Hematopoietic multipotent progenitor cell treated with erythropoietin and hydrocortisone succinate and interleukin-3 and kit ligand, for 6 days (in vitro differentiated cells): ENCODE measurements at places on chromosomes 13 and 19.

- no peak for DNase-seq
These were observed 229.6 kb upstream of the STARD13 start for GRCh38 chr13:33515146-33515545.

GRCh38 chr13:48072304-48072703 is 22.6 kb downstream of the MED4 start:
- DNase-seq = no peak

DNA sequence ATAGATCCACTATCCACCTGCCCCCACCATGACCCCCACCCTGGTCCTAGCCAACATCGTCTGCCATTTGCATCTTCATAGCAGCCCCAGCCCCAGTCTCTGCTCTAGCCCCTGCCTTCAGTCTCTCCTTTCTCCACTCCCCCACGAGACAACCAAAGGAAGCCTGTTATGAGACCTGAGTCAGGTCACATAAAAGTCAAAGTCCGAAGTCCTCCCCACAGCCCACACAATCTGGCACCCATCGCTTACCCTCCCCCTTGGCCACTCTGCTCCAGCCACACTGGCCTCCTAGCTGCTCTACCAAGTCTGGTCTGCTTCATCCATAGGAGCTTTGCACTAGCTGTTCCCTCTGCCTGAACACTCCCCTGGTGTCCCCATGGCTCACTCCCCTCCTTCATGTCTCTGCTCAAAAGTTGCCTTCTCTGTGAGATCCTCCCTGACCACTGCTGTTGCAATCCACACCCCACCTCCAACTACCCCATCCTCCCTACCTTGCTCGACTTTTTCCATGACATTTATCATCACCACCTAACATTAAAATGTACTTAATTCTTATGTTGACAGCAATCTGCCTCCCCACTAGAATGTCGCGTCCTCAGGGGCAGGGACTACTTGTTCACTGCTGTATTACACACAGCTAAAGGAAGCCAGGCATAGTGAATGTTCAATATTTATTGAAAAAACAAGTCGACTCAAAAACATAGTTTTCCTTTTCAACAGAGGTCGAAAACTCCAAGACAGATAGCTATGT is 1.2 kb upstream of the PLEKHG2 start:
- no peak for DNase-seq

GRCh38 chr19:18847549-18848463 is 16.0 kb downstream of the UPF1 start:
- no peak for DNase-seq

DNA sequence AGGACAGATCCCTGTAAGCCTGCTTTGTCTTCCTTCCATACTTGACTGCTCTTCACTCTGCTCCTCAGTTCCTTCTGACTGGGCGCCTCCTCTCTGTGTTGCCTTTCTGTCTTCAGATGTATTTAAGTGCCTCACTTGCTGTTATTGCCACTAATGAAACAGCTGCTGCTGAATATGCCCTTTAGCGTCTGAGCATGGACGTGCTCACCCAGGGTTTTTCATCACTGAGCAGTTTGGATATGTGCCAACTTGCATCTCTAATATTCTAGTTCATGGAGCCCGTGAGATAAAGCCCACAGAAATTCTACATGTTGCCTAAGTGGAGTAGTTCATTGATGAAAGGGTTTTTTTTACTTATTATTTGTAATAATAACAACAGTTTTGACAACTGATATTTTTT is 198.2 kb downstream of the MYO16 start:
- DNase-seq = no peak

- DNase-seq = no peak
These were observed 303.1 kb downstream of the PCDH9 start for GRCh38 chr13:66926851-66927524.

DNA sequence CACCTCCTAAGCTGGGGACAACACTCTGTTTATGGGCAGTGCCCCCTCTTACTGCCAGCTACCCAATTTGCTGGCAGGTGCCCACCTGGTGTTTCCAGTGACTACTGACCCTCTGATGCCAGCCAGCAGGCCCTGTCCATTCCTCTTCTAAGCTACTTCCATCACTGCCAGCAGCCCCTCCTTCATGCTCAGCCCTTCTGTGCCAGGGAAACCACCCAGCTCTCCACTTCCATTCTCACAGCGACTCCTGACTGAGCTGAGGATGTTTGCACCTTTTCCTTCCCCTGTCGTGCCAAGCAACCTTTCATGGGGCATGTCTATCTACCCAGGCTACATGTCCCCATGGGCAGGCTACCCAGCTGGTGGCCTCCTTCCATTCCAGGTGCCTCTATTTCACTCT is 24.0 kb upstream of the ZNF492 start:
- DNase-seq = no peak

- DNase-seq = no peak
These were observed 19.4 kb downstream of the MLLT1 start for GRCh38 chr19:6260376-6260775.

DNA sequence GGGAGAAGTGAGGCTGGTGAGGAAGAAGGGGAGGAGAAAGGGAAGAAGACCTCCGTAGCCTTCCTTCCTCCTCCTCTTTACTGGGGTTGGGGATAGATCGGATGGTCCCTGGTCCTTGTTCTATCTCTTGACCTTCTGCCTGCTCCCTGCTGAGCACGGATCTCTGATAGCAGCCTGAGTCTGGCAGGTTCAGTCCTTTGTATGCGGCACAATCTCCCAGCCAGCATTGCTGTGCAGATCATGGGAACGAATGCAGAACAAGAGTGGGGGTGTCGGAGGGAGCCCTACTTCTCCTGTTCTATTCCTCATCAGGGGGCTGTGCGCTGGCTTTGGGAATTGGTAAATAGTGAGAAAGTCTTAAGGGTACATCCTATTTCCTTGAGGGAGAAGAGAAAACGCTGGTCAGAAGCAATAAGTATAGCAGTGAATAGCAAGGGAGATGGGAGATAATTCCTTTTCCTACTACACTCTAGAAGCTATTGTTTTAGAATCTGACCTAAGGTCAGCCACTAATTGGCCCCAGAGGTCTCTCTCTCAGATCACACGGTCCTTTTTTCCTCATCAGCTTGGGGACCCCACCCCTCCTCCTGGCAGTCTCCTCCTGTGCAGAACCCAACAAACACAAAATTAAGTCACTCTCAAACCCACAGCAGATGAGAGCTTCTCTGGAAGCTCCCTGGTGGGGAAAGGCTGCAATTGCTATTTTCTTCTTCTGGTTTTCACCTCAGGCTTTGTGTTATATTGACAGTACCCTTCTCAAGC is 41.0 kb downstream of the KL start:
- peak; percentile 34 for DNase-seq

DNA sequence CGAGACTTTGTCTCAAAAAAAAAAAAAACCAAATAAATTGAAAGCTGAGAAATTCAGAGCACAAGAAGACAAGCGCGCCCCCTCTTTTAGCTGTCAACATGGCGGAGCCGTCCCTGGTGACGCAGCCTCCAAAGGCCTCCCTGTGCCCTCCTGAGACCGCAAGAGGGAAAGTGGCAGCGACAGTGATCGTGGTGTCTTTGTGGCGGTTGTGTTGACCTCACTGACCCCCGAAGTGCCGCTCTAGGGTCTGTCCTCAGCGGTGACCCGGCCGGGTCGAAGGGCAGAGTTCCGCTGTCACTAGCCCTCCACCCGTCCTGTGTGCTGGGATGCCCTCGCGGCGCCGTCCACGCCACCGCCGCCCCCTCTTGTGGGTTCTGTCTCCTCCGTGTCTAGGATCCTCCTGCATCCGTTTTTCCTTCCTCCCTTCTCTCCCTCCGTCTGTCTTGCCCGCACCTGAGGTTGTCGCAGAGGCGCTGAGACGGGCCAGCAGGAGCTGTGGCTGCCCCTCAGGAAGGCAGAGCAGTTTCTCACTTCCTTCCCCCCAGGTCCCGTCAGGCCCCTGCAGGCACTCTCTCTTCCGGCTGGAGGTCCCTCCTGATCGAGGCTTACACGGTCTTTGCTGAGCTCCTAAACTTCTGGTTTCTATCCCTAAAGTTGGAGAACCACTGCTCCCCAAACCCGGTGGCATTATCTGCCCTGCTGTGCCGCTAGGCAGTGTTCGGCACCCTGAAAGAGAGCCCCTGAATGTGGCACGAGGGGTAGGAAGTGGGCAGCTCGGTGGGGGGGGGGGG is 7.2 kb downstream of the UHRF1 start:
- DNase-seq = peak; percentile 42

DNA sequence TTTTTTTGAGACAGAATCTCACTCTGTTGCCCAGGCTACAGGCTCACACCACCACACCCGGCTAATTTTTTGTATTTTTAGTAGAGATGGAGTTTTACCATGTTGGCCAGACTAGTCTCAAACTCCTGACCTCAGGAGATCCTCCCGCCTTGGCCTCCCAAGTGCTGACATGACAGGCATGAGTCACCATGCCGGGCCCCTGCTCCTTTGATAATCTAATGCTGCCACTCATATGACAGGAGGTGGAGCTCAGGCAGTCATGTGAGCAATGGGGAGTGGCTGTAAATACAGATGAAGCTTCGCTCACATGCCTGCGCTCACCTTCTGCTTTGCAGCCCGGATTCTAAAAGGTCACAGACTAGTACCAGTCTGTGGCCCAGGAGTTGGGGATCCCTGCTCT is 25.1 kb downstream of the ARHGEF18 start:
- DNase-seq = peak; percentile 69

GRCh38 chr19:44955505-44956439 is 592 bp downstream of the CLPTM1 start:
- DNase-seq = peak; percentile 35

DNA sequence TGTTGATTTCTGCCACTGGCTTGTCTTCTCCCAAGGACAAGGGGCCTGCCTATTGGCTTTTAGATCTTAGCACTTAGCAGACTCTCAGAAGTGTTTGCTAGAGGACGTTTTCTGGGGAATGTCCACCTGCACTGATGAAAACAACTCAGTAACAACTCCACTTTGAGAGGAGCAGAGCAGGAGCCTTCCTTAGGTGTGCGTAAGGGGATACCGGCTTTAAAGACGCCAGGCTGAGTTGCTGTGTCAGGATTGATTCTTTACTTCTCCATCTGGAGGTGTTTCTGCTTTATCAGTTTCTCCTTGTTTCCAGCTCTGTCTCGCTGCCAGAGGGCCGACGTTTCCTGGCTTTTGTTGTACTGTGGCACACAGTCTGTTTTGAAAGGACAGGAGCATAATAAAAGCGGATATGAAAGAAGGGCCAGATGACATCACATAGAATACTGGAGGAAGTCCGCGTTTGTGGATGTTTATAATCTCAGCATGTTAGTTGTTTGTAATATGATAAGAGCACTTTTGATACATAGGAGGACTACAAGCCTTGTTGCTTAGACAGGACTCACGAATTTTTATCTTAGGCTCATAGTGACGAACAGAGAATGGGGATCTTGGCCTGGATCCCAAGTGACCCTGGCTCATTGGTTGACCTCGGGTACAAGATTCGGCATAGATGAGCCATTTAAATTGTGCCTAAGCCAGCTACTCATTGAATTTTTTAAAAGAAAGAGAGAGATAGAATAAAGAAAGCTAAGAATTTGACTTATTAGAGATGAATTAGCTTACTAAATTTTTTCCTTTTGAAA is 34.6 kb downstream of the COL4A2 start:
- DNase-seq = no peak

DNA sequence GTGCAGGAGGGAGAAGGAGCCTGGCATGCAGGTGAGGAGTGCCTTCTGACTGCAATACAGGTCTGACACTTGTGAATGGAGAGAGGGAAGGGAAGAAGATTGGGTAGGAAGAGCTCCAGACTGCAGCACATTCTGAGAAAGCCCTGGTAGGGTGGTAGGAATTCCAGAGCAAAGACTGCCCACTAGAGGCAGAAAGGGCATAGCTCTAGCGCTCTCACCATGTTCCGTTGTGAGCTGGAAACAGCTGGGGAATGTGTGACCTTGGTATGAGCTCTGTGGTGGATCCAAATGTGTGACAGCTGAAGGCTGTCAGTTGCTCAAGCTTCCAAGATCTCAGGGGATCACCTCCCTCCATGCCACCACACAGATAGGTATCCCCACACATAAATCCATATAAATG is 2.9 kb upstream of the MTUS2 start:
- no peak for DNase-seq

GRCh38 chr13:25171170-25171516 is 945 bp downstream of the AMER2 start:
- no peak for DNase-seq

- peak; percentile 55 for DNase-seq
These were observed 1.1 kb downstream of the KMT5C start for GRCh38 chr19:55340784-55341147.

- no peak for DNase-seq
These were observed 142.3 kb upstream of the SOX1 start for GRCh38 chr13:111924678-111925075.

DNA sequence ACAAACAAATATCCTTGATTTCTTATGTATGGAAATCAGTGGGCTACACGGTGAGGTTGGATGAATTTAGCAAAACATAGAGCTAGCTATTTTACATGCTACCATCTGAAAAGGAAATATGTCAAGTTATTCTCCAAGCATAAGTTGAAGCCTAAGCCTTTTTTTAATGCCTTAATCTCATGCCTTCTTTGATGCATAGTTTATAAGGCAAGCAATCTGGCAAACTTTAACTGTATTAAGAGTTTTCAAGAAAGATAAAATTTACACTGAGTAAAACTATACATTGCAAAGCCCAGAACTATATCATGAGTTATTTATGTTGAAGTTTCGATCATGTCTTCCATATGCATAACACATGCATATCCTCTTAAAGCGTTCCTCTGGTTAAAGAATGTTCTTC is 85.0 kb upstream of the ATXN8OS start:
- DNase-seq = no peak

DNA sequence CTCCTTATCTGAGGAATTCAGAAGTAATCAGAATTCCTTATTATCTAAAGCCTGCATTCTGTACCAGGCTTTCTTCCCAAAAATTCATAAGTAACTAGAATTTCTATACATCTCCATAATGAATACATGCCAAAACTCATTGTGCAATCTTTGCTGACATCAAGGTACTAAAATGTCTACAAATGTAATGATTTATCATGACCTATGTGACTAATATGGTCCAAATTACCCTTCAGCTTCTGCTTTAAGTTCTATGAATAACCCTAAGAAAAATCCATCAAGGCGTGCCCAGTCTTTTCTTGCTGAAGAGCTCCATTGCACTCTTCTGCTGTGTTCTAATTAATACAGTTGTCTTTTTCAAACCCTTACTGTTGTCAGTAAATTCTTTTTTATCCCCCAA is 58.5 kb upstream of the SLITRK1 start:
- DNase-seq = no peak

DNA sequence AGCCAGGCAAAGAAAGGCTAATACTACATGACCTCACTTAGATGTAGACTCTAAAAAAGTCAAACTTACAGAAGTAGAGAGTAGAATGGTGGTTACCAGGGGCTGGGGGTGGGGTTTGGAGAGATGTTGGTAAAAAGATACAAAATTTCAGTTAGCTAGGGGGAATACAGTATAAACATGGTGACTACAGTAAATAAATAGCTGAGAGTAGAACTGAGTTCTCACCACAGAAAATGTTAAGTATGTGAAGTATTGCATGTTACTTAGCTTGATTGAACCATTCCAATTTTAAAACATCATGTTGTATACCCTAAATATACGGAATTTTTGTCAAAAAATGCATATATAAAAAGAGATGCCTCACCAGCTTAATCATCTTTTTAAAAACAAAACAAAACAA is 67.5 kb upstream of the DOCK9 start:
- DNase-seq = no peak

DNA sequence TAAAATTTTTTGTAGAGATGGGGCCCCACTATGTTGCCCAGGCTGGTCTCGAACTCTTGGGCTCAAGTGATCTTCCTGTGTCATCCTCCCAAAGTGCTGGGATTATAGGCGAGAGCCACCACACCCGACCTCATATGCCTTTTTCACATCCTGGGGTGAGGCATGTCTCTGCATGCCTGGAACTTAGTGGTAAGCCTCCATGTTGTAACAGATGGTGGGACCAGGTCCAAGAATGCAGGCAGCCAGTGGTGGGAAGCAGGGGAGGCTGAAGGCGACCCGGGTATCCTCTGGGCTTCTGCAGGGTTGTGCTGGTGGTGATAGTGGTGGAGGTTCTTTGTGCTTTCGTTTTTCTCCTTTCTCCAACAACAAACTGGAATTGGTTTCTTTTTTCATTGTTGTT is 30.1 kb upstream of the CCDC124 start:
- peak; percentile 7 for DNase-seq
